ENCODE measurements at places on chromosomes 2 and 18.

DNA sequence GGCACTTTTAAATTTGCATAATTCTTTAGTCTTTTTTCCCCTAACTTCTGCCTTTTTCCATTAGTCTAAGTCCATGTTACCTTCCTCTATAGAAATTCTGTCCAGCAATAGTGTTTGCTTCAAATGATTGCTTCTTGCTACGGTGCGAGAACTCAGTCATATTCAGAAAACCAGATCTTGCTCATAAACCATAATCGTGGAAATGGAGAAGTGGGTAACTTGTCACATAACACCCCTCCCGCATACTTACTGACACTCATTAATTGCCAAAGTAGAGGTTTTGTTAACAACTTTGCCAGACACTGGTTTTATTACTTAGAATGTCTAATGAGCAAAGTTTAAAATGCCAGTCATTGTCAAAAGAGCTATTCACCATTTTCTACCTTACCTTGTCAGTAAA lies 94.3 kb upstream of the TWSG1 start:
- DNase-seq: no peak

DNA sequence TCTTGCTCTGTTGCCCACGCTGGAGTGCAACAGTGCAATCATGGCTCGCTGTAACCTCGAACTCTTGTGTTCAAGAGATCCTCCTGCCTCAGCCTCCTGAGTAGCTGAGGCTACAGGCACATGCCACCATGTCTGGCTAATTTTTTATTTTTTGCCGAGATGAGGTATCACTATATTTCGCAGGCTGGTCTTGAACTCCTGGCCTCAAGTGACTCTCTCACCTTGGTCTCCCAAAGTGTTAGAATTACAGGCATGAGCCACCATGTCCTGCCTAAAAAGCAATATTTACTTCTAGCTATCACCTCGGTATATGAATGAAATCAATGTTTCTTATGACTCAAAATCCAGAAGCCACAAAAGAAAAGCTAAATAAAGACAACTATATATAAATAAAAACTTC lies 2.2 kb downstream of the BUB1 start:
- no peak for DNase-seq

DNA sequence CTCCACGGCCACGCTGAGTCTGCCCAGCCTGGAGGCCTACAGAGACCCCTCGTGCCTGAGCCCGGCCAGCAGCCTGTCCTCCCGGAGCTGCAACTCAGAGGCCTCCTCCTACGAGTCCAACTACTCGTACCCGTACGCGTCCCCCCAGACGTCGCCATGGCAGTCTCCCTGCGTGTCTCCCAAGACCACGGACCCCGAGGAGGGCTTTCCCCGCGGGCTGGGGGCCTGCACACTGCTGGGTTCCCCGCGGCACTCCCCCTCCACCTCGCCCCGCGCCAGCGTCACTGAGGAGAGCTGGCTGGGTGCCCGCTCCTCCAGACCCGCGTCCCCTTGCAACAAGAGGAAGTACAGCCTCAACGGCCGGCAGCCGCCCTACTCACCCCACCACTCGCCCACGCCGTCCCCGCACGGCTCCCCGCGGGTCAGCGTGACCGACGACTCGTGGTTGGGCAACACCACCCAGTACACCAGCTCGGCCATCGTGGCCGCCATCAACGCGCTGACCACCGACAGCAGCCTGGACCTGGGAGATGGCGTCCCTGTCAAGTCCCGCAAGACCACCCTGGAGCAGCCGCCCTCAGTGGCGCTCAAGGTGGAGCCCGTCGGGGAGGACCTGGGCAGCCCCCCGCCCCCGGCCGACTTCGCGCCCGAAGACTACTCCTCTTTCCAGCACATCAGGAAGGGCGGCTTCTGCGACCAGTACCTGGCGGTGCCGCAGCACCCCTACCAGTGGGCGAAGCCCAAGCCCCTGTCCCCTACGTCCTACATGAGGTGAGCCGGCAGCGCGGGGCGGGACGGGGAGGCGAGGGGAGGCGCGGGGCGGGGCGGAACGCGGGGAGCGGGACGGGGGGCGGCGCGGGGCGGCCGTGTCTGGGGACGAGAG lies 15.2 kb downstream of the NFATC1 start:
- DNase-seq: no peak

DNA sequence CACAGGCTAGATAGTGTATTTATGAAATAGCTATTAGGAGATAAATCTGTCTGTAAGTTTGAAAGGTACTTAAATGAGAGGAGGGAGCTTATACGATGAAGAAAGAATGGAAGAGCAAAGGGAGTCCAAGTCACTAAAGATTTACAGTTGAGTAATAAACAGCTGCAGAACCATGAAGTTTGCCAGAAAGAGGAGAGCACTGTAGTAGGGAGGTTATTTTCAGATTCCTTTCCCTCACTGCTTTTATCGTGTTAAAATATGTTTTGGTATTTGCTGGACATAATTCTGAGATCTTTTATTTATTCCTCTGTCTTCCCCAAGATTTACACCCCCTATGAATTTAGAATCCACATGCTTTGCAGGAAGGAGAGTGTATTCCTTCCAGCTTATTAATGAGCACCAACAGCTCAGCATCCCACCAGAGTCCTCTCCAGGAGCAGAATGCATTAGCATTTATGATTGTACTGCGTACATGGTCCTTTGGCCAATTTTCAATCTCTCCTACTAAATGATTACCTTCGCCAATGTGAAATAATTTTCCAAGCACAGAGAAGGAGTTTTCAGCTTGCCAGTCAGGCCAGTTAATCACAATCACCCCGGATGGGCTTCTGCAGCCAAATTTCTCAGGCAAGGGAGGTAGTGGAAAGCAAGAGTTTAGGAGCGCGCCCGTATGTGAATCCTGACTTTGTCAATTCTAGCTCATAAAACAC lies 297.0 kb downstream of the NBAS start:
- no peak for DNase-seq

- no peak for DNase-seq
Measured at GRCh38 chr2:204272089-204272488, 273.2 kb upstream of the PARD3B start.

DNA sequence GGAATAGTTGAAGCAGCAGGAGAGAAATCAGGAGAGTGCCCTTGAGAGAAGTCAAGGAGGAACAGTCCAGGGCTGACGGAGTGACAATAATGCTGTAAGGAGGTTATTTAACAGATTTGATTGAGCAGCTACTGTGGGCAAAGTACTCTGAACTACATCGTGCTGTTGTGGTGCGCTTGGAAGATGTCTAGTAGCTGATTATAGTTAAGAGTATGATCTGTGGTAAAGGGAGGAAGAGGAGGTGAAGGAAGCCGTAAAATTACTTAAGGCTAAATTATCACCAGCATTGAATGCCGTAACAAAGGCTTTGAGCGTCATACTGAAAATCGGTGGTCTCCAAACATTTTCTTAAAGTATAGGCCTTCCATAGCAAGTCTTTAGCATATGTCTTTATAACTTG lies 4.5 kb downstream of the PCBP1 start:
- DNase-seq: no peak

- no peak for DNase-seq
Measured at GRCh38 chr2:161415987-161416707, at the start of gene TBR1. TSS of gene TBR1 (plus strand) at chr2:161416297. CDS start at chr2:161416411, 114 bp downstream.

DNA sequence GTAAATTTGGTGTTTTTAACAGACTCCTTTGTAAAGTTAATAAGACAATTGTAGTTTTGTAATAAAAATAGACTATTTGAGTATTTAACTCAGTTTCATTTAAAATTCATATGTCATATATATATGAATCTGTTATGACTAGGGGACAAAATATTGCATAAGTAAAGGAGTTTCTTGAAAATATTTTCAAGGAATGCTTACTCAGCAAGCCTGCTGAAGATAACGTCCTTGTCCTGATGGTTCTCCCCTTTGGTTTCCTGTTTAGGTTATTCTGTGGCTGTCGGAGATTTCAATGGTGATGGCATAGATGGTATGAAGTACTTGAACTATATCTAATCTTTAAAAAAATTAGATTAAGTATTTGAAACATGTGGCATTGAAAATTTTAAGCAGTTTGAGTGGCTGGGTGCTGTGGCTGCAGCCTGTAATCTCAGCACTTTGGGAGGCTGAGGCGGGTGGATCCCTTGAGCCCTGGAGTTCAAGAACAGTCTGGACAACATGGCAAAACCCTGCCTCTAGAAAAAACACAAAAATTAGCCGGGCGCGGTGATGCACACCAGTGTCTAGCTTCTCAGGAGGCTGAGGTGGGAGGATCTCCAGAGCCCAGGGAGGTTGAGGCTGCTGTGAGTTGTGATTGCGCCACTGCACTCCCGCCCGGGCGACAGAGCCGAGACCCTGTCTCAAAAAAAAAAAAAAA lies 47.1 kb downstream of the ITGAV start:
- no peak for DNase-seq

DNA sequence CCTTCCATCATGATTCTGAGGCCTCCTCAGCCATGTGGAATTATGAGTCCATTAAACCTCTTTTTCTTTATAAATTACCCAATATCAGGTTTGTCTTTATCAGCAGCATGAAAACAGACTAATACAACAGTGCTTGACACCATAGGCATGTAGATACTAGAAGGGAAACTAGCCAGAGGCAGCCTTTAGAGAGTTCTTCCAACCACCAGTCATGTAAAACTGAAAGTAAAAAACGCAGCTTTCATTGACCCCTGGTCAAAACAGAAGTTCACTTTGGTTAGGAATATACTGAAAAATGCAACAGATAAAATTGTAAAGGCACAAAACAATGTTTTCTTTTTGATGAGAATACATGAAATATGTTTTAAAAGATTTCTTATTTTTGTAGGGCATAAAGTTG lies 122.8 kb upstream of the L3MBTL4 start:
- no peak for DNase-seq

- no peak for DNase-seq
Measured at GRCh38 chr2:60948926-60949579, 67.7 kb downstream of the REL start.

GRCh38 chr2:98746426-98746825 lies 15.5 kb upstream of the MGAT4A start:
- DNase-seq: no peak

DNA sequence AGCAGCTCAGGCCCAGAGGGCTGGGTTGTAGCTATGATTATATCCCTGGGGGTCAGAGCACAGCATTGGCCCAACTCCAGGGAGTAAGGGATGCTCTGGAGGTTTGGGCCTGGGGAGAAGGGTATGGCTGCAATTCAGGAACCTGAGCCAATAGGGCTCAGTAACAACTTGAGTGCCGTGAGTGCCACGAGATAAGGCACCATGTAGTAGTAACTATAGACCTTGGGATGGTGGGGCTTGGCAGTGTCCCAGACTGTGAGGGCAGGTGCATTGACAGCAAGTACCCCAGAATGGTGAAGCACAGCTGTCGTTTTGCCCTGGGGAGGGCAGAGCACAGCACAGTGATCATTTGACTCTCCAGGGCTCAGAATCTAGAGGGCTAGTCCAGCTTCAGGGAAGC lies 45.1 kb upstream of the ZNF396 start:
- no peak for DNase-seq

DNA sequence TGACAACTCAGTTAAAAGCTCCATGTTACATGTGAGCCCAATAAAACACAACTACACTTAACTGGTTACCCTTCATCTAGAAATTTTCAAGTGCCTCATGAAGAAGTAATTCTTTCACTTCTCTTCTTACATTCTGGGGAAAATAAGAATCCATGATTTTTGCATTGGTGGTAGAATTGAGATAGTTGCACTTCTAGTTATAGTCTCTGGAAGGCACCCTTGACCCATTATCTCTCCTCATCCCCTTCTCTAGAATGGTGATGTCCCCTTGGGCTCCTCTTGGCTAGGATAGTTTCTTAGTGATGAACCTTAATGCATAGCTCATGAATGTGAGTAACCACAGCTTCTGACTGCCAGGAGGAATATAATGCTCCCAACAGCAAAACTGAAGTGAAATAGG lies 3.6 kb downstream of the LGALSL start:
- no peak for DNase-seq

DNA sequence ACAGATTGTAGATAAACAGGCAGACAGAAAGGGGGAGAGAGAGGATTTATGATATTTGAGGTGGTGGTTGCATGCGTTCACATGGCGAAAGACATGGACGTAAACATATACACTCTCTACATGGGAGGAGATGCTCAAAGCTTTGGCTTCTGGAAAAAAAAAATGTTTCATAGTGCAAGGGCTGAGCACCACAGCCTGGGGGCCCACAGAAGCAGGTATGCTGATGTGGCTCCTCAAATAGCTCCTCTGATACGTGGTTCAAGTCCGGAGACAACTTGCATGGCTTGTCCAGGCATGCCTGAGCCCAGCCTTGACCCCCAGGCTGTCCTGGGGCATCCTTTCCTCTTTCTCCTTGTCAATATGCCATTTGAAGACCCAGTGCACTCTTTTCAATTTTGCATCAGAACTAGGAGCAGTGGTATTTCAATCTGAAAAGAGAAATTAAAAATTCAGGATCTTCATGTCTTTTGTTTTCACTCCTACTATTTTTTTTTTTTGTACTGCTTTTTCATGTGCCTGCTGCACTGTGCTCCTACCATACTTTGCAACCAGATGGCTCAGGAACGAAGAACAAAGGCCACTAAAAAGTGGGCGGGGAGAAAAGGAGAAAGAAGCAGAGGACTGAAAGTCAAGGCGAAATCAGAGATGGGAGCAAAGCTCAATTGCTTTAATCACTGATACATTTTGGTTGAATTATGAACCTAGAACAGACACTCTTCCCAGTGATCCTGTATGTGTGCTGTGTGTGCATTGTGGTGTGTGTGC lies 495.7 kb upstream of the TCF4 start:
- no peak for DNase-seq

GRCh38 chr2:215895330-215895729 lies 118.0 kb downstream of the MREG start:
- DNase-seq: no peak

DNA sequence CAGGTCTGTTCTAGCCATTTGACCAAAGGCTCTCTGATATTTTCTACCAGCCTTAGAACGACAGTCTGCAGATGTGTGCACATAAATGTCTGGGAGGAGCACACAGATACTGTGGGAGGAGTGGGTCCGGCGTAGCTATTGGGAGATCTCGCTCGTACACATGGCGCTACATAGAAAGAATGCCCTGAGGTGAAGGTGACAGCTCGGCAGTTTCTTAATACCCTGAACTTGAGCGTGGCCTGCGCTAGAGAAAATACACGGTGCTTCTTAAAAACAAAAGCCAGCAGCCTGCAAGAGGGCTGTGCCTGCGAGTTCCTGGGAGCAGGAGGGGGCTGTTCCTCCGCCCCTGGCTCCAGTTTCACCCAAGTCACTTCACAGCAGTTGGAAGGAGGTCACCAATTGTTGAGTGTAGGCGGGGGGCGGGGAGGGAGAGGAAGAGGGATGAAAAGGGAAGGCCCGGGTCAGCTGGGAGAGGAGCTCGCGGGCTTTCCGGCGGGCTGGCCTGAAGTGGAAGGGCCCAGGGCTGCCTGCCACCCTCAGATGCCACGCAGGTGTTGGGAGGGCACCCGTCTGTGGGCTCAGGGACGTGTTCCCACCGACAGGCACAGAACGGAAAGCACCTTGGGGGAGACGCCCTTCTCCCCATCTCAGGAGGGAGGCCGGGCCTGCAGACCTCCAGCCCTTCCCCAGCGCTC lies 124.7 kb upstream of the ZNF516 start:
- DNase-seq: no peak

- no peak for DNase-seq
Measured at GRCh38 chr2:20523799-20524187, 76.9 kb downstream of the RHOB start.

Measured in cortex of kidney (tissue), 1 donor.